ENCODE measurements at places on chromosomes 4 and X.

DNA sequence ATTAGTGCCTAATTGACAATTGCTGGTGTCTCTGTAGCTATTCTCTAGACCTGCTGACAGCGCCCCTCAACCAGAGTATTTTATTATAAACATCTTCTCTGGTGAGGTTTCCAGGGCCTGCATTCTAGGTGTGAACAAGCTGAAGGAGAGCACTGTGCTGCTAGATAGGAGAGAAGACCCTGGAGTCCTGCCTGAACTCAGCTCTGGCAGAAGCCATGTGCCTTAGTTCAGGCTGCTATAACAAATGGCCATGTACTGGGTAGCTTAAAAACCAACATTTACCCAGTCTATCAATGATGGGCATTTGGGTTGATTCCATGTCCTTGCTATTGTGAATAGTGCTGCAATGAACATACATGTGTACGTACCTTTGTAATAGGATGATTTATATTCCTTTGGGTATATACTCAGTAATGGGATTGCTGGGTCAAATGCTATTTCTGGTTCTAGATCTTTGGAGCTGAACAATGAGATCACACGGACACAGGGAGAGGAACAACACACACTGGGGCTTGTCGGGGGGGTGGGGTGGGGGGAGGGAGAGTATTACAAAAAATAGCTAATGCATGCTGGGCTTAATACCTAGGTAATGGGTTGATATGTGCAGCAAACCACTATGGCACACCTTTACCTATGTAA is 185.5 kb upstream of the CPEB2 start:
- DNase-seq = no peak

- peak; percentile 44 for DNase-seq
Observed at GRCh38 chrX:41559235-41560052, 112.3 kb downstream of the NYX start.

DNA sequence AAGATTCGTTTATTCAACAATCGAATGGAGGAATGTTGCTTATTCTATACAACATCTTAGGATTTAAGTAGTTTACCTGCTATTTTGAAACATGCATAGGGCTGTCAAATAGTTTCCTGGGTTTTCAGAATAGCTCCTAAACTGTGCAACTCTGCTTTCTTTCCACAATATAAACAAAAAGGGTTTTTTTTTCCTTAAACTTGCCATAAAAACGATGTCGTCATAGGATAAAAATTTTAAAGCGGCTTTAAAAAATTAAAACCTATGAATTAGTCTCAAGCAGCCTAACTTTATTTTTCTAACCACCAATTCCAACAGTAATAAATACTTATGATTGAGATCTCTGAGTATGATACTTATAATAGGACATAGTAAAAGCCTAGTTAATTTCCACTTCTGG is 21.6 kb upstream of the STIM2 start:
- DNase-seq = no peak

GRCh38 chr4:158859661-158860060 is 90.8 kb downstream of the FNIP2 start:
- no peak for DNase-seq

DNA sequence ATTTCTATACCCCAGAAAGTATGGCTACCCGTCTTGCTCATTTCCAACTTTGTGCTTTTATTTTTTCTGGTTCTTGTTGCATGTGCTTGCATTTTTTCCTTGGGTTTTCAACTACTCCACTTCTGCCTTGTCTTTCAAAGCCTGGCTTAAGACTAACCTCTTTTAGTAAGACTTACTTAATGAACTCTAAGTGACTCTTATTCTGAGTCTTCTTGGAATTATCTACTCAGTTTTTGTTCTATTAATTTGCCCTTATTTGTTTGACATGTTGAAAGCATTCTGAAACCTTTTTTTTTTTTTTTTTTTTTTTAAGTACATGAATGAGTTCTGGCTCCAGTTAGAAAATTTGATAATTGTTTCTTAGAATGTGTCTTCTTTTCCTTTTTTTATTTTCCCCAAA is 74.8 kb downstream of the SLIT2 start:
- DNase-seq = no peak

- DNase-seq = no peak
Observed at GRCh38 chr4:66930206-66930605, 615.1 kb downstream of the CENPC start.

DNA sequence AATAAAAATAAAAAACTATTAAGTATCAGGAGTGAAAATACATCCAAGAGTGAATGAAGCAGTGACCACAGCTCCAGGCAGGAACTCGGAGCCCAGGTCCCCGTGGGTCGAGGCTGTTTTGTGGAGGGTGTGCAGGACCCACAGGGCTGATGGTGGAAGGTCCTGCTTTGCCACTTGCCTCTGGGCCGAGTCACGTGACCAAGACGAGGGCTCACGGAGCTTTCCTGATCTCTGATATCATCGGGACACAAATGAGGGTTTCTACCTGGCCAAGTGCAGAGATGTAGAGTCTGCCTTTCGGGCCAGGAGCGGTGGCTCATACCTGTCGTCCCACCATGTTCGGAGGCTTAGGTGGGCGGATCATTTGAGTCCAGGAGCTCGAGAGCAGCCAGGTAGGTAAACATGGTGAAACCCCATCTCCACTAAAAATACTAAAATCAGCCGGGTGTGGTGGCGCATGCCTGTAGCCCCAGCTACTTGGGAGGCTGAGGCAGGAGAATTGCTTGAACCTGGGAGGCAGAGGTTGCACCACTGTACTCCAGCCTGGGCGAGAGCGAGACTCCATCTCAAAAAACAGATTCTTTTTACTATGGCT is 7.2 kb downstream of the SLC25A6 start:
- DNase-seq = no peak

- DNase-seq = no peak
Observed at GRCh38 chr4:128513664-128514484, 226.3 kb upstream of the PGRMC2 start.

- no peak for DNase-seq
Observed at GRCh38 chr4:81130569-81130968, 84.5 kb downstream of the PRKG2 start.

GRCh38 chrX:20270562-20270890 is 3.8 kb upstream of the RPS6KA3 start:
- DNase-seq = no peak

GRCh38 chr4:138673053-138673452 is 342.5 kb upstream of the NOCT start:
- DNase-seq = no peak

- no peak for DNase-seq
Observed at GRCh38 chr4:22897520-22898108, 204.9 kb downstream of the GBA3 start.

DNA sequence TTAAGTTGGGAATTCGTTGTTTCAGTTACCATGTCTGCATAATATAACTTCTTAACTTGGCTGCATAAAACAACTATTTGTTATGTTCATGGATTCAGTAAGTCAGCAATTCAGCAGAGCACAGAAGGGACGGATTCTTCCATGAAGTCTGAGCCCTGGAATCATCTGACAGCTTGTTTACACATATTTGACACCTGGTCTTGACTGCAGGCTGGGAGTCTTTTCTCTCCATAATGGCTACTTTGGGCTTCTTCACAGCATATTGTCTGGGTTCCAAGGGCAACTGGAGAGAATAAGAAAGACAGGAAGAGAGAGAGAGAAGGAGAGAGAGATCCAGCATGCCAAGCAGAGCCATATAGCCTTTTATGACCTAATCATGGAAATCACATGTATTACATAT is 23.1 kb downstream of the CENPC start:
- no peak for DNase-seq

GRCh38 chr4:97072666-97073065 is 1070.6 kb downstream of the STPG2 start:
- no peak for DNase-seq

DNA sequence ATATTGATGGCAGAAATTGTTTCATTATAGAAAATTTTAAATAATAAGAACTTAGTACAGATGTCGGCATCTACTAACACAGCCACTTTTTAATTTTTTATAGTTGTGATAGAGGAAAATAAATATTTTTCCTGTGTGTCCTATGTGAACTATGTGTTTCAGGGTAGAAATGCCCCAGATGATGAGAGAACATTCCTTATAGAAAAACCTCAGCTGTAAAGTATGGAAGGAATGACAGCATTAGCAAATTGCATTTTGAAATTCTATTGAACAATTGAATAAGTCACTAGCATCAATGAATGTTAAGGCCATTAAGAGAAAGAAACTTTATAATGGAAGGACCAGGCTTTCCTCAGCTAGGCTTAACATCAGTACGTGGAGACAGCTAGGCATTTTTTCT is 149.2 kb downstream of the CFAP299 start:
- DNase-seq = no peak

DNA sequence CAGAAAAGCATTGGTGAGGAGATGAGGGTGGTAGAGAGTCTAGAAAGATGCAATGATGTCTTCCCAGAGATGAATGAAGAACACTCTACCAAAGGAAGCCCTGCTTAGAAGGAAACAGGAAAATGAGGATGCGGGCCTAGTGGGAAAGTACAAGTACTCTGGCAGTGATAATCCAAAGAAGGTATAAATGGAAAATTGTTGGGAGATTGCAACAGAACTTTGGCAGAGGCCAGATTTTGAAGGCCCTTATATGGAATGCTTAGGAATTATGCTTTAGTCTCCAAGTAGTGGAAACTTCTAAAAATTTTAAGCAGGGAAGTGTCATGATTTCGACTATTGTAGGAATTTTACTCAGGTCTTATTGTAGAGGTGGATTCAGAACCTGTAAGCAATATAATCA is 11.0 kb downstream of the ARSJ start:
- no peak for DNase-seq

DNA sequence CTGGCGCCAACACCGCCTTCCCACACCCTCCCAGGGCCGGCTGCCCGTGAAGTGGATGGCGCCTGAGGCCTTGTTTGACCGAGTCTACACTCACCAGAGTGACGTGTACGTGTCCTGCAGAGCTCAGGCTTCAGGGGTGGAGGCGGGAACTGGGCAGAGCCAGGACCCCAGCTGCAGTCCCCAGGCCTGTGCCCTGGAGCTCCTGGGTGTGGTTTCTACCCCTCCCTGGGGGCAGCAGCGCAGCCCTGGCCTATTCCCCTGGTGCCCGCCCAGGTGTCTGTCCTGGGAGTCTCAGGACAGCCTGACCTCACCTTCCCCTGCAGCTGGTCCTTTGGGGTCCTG is 13.1 kb downstream of the FGFR3 start:
- DNase-seq = no peak

DNA sequence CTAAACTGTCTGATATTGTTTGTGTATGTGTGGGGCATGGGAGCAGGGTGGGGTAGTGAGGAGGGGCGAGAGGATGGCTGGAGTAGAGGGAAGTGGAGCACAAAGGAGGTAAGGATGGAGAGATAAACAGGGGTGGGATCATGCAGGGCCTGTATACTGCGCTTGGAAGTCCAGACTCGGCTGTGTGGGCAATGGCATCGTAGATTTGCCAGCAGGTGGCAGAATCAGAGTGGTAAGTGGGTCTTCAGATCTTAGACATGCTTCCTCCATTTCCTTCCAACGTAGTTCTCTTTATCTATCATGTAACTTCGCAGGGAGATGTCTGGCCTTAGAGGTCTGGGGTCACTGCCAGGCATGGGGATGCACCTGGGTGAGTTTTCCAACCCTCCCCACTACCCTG is 155.5 kb downstream of the PDGFRA start:
- peak; percentile 14 for DNase-seq

GRCh38 chr4:26368685-26369084 is 47.9 kb downstream of the RBPJ start:
- no peak for DNase-seq

DNA sequence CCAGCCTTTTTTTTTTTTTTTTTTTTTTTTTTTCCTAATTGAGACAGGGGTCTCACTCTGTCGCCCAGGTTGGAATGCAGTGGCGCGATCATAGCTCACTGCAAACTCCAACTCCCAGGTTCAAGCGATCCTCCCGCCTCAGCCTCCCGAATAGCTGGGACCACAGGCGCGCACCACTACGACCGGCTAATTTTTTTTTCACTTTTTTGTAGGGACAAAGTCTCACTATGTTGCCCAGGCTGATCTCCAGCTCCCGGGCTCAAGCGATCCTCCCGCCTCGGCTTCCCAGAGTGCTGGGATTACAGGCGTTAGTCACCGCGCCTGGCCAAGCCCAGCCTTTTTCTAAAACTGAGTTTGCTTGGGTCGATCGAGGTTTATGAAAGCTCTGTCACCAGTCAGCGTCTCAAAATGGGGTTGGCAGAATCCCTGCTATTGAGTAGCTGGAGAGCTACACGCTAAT is 1.3 kb upstream of the OTUD5 start:
- peak; percentile 32 for DNase-seq

GRCh38 chr4:5045097-5045496 is 6.2 kb upstream of the STK32B start:
- DNase-seq = no peak

GRCh38 chrX:115584696-115585095 is 23.7 kb downstream of the PLS3 start:
- no peak for DNase-seq

DNA sequence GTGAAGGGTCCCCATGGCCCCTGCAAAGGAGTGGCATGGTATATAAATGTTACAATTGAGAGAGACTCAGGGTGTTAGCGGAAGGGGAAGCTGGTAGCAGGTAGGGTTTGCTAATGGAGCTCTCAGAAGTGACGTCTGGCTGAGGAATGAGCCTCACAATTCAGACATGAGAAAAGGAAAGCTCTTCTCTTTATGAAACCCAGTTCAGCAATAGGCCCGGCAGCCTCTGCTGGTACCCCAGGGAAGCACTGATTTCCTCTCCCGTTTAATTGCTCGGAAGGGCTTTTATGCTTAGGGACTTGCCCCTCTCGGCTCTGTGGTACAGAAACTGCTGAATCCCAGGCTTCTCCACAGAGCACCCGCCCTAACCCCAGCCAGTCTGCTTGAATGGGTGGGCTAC is 19.4 kb upstream of the AFAP1 start:
- DNase-seq = no peak

DNA sequence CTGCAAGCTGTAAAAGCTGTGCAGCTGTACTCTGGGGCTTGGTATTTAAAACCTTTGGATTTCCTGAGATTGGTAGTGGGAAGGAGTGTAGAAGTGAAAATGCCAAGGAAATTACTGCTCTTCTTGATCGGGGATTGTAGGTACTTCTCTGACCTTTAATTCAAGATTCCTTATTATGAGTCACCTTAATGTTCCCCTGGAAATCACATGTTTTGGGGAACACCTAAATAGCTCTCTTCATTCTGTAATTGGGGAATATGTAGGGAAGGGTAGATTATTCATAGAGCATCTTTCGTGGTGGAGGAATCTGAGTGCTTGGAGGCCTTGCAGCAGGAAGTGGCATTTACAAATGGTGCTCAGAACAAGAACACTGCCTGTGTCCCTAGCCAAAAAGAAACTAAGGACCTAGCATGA is 137.8 kb downstream of the UCHL1 start:
- DNase-seq = no peak

GRCh38 chr4:1996866-1997611 is 11.7 kb downstream of the NELFA start:
- DNase-seq = no peak
